ENCODE measurements at places on chromosomes 6 and 20.

DNA sequence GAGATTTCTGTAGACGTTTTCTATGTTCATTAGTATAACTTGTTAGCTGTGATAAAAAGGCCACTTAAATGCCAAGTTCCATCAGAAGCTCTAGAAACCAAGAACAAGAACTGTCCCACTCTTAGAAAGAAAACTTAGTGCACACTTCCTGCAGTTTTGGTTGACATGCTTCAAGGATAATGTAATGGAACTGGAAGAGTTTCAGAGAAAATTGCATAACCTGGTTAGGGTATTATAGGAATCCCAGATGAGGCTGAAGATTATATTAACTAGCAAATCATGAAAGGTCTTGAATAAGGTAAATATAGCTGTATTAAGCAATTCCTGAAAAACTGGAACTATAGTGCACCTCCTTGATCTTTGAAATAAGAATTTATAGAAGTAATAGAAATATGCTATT is 1.8 kb upstream of the PHACTR2 start:
- no peak for DNase-seq

DNA sequence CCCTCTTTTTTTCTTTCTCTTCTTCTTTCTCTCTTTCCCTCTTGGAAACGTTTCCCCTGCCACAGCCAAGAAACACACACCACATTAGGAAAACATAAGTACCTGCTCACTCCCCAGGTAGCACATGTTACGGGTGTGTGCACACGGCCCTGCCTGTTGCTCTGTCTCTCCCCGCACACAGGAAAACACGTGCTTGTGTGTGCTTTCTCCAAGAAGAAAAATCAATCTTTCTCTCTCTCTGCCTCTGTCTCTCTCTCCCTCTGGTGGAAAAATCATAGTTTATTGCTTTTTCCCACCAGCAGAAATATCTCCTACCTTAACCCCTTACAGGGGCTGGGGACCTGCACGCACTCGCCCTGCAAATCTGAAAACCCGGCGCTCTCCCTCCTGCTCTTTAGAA is 102.3 kb downstream of the EDN3 start:
- DNase-seq, result no peak

GRCh38 chr6:134537146-134537555 is 219.2 kb upstream of the SGK1 start:
- no peak for DNase-seq

DNA sequence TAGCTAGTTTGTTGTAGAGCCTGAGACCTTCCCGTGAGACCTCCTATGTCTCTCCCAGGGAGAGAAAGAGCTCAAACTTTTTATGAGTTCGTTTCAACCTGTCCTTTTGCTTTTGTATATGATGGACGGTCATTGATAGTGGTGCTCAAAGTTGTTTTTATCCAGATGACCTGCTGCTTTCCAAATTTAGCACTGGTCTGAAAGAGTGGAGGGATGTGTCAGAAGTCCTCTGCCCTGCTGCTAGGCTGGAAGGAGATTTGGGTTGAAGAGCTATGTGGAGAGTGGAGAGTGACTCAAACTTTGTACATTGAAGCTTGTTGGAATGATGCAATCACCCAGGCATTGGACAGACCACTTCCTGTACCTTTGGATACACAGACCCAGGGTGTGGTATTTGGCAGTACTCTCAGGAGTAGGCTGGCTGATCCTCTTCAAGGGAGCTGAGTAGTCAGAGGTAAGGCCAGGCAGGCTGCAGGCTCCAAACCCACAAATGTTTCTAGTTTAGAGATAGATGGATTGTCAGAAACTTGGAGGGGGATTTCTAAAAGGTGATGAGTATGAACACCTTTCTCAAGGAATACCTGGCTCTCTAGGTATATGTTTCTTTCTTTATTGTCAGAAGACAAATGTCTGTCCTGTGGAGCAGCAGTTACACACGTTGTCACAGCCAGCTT is 49.4 kb upstream of the RREB1 start:
- no peak for DNase-seq

- DNase-seq, result no peak
Observed at GRCh38 chr6:24668997-24669361, 2.1 kb downstream of the ACOT13 start.

GRCh38 chr6:89313006-89313405 is 2.1 kb downstream of the GABRR2 start:
- no peak for DNase-seq

- DNase-seq, result no peak
Observed at GRCh38 chr6:144053601-144054000, 41.8 kb downstream of the SF3B5 start.

- DNase-seq, result no peak
Observed at GRCh38 chr6:37077905-37078296, 72.4 kb downstream of the FGD2 start.

DNA sequence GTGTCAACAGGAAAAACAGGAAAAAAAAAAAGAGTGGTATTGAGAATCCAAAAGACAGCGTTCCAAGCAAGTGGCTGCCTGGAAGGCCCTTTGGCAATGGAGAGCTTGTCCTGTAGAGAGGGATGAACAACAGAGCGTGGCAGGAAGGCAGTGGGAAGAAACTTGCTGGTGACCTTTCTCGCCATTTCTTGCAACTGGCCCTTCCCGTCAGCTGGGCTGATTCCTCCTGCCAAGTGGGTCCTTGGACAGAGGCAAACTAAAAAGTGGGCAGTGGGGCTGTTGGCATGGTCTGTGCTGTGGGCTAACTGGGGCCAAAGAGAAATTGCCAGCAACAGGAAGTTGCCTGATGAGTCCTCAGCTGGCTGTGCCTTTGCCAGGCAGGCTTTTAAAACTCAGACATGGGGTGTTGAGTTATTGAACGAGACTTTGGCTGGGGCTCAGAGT is 43.9 kb upstream of the CLDN20 start:
- DNase-seq, result no peak

- DNase-seq, result no peak
Observed at GRCh38 chr20:32762754-32763201, 593 bp downstream of the DNMT3B start.

DNA sequence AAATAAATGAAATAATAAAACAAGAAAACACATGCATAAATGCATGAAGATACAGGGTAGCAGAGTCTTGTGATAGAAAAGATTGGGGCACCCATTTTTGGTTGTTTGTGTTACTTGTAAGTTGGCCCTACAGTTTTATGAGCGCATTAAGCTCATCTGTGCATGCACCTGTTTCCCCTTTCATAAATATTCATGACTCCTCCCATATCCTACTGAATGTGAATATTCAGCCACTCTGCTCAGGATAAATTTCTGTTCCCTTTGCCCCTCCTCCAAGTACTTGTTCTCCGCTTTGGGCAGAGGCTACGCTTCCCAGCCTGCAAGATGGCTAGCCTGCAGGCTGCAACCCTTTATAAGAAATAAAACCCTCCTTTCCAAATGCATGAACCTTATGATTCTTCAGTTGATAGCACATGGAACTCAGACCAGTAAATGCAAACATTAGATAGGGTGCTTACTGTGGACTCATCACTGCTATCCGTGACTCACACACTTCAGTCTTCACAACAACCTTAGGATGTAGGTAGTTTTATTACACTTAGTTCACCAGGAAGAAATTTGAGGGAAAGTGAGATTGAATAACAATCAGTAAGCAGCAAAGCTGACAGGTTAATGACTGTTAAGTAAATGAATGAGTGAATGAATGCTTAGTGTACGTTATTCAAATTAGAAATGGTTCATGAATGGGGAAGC is 15.0 kb downstream of the ALDH8A1 start:
- no peak for DNase-seq

- DNase-seq, result no peak
Observed at GRCh38 chr20:24746351-24746685, 202.8 kb upstream of the CST7 start.

- no peak for DNase-seq
Observed at GRCh38 chr6:37435373-37435772, 2.4 kb downstream of the CMTR1 start.

DNA sequence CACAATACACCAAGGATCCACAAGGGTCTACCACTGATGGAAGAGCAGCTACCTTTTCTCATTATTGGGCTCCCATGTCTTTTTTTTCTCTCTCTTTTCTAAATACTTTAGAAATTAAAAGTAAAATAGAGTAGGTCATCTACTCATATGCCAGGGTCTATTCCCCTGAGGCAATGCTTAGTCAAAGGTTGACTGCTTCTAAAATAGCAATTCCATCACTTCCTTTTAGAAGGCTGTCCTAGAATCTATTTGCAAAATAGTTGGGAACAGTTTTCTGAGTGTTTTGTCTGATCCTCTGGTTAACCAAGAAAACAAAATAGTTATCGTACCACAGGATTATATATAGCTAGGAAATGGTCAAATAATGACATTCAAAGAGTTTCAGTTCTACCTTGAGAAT is 174.1 kb downstream of the COL21A1 start:
- no peak for DNase-seq

- DNase-seq, result no peak
Observed at GRCh38 chr20:1822564-1823449, 72.4 kb upstream of the SIRPA start.

- DNase-seq, result no peak
Observed at GRCh38 chr6:138523347-138524210, 24.3 kb upstream of the NHSL1 start.

DNA sequence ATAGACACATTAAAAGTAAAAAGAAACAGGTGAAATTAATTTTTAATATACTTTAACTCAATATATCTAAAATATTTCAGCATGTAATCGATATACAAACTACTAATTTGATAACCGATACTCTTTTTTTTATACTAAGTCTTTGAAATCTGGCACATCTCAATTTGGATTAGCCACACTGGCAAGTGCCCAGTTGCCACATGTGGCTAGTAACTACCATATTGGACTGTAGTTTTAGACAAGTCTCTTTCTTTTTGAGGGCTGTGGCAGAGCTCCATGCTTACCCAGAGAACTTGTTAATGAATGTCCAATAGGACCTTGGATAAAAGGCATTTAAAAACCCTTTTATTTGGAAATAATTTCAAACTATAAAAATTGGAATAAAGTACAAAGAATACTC is 17.8 kb downstream of the TULP4 start:
- no peak for DNase-seq

GRCh38 chr6:28758046-28758817 is 165.6 kb downstream of the TRIM27 start:
- DNase-seq, result no peak

- no peak for DNase-seq
Observed at GRCh38 chr6:41713650-41714291, 21.6 kb downstream of the TFEB start.

Measured in stimulated activated CD4-positive, alpha-beta T cell treated with anti-CD3 and anti-CD28 coated beads, Interleukin-4, amount 100 ng/mL, for 24 hours (primary cell).